NCI-H1048 (cell line): ENCODE measurements at places on chromosomes 2 and 18.

DNA sequence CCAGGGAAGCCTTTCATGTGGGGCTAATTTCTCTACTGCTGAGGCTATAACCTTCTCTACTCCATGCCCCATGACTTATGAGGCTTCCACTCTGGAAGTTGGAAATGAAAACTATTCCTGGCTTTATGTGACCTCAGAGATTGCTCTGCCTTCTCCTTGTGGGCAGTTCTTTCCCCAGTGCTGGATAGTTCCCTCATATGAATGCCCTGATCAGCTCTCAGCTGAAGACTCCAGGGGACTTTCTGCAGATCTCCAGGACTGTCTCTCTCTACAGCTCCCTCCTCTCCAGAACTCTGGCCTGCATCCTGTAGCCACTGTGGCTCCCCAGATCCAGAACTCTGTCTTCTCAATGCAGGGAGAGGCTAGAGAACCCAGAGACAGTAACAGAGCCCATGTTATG, 235.1 kb downstream of the SEPTIN10 start:
- DNase-seq: no peak

GRCh38 chr2:28652217-28652616, 99.4 kb upstream of the PPP1CB start:
- no peak for DNase-seq

DNA sequence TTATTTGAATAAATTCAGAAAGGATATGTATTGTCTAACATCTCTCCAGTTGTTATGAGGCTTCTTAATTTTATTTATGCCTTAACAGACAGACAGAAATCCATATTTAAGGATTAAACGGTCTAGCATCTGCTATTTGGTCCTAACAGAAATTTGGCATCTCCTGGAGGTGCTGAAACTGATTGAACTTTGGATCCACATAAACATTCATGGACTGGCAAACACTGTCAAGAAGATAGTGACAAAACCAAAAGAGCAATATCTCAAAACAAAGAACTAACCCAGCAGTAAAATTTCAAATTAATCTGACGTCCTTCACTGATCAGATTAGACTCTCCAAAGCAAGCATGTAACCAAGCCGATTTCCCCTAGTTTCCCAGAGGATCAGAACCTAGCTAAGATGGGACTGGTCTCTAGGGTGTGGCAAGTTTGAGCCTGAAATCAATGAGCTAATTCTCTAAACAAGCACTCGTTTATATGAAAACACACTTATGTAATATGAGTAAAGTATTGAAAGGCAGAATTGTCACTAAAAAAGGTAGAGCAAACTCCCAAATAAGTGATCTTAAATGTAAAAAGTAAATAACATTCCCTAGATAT, 139.5 kb downstream of the NOL4 start:
- no peak for DNase-seq

DNA sequence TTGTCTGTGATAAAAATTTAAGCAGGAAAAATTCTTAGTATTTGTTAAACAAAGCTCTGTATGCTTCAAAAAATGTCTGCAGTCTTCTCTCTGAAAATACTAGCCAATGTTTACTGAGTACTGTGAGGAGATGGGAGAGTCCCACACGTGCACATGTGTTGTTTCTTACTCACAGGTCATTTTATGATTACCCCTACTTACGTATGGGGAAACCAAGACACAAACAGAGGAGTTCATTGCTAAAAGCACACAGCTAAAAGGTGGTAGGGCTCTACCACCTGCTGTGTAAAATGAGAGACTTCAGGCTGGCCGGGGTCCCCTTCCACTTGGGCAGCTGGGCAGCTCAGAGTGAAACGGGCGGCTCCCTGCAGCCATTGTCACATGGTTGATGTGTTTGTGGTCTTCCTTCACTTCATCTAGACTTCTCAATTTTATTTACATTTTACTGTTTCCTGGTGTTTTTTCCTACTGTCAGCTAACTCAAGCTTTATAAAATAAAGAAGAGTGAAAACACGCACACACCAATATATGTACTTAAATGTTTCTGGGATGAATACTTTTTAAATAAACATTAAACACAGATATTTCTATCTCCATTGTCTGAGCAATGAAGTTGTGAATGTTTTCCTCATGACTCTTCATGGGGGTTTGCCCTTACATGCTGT, 71.2 kb downstream of the MBP start:
- DNase-seq: no peak

DNA sequence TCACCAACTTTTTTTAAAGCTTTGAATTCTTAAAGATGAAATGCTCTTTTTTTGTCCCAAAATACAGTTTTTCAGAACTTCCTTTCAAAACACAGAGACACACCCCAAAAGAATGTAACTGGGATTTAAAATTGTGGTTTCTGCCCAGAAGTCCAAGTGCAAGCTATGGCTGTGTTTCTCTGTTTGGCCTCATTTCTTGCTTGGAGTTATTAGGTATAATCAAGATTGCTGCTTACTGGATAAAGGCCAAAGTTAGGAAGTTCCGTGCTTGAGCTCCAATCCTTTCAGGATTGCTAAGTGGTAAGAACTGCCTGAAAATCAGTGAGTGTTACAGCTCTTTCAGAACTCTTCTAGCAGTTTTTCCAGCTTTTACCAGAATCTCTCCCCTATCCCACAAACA, 16.9 kb downstream of the ZBTB7C start:
- no peak for DNase-seq

- no peak for DNase-seq
Measured at GRCh38 chr2:97885841-97886240, 109.9 kb downstream of the TMEM131 start.

- no peak for DNase-seq
Measured at GRCh38 chr2:7974936-7975335, 706.9 kb upstream of the ID2 start.

DNA sequence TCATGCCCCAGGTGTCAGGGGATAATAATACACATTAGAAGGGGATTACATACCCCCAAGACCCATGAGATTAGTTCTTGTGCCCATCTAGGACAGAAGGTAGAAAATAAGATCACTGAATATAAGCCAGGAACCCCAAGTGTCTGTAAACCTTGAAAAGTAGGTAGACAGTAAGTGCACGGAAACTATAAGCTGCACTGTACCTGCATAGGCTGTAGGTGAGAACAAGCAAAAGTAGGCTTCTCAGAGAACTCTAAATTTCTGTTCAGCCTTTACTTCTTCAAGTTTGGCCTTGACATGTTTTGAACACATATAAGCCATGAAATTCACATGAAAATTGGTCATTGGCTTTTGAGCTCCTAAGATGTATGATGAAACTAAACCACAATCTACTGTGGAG, 113.0 kb upstream of the FSIP2 start:
- DNase-seq: no peak

GRCh38 chr2:64996871-64997307, 7.7 kb downstream of the SLC1A4 start:
- no peak for DNase-seq

GRCh38 chr2:48954311-48954710, 198.8 kb upstream of the LHCGR start:
- no peak for DNase-seq

GRCh38 chr2:172791953-172792352, 56.3 kb downstream of the RAPGEF4 start:
- DNase-seq: no peak

DNA sequence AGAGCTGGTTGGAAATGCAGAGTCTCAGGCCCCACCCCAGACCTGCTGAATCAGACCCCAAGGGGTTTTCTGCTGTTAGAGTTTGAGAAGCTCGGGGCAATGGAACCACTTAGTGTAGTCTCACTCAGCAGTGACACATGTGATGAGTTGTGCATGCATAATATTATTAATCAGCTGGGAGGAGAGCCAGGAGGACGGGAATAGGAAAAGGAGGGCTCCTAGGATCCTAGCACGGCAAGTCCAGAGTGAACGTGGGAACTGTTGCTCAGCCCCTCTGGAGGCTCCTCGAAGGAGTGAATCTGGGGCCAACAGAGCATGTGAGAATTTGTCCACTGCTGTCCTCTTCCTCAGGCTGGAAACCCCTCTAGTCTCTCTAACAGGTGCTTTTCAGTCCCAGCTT, 87.1 kb downstream of the HS1BP3 start:
- DNase-seq: no peak

DNA sequence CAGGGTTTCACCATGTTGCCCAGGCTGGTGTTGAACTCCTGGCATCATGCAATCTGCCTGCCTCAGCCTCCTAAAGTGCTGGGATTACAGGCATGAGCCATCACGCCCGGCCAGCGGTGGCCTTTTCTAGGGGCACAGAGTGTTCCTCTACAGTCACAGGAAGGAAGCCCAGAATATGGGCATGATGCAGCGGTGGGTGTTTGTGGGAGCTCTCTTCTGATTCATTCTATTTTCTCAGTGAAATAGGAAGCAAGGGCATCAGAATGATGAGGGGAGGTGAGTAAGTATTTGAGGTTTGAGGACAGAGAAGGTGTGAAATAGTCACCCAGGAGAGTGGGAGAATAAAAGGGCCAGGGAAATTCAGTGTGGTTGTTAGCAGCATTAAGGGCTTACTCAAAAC, 70.3 kb upstream of the PSME4 start:
- DNase-seq: no peak

GRCh38 chr2:198040835-198041234, 236.4 kb downstream of the PLCL1 start:
- DNase-seq: no peak

- DNase-seq: no peak
Measured at GRCh38 chr2:100731535-100731981, 88.4 kb upstream of the NPAS2 start.

- no peak for DNase-seq
Measured at GRCh38 chr2:30300456-30301221, 69.3 kb downstream of the LBH start.

GRCh38 chr2:17672583-17673317, 80.9 kb downstream of the SMC6 start:
- no peak for DNase-seq

DNA sequence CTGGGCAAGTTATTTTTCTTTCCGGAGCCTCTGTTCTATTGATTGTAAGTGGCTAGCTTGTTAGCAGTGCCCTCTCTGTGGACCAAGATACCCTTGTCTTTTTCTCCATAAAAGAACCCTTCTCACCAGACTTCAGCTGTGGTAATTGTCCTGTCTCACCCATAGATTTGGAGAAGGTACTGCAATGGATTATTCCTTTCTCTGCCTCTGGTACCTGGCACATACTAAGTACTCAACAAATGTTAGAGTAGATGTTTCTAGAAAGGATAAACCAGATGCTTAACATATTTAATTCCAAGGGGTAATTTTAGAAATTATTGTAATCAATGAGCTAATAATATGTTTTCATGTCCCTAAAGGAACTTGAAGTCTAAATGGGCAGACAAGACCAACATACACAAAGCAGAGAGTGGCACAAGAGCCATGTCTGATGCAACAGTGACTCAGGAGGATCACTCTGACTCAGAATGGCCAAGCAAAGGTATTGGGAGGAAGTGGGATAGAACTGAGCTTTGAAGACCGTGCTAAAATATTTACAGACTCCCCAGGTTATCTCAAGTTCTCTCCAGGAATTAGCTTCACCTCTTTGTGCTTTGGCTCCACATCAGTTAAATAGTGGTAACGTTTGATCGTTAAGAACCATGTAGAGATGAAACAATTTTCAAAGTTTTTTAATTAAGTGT, 129.7 kb upstream of the OSR1 start:
- DNase-seq: no peak

- DNase-seq: no peak
Measured at GRCh38 chr2:99989905-99990304, 152.5 kb downstream of the AFF3 start.

DNA sequence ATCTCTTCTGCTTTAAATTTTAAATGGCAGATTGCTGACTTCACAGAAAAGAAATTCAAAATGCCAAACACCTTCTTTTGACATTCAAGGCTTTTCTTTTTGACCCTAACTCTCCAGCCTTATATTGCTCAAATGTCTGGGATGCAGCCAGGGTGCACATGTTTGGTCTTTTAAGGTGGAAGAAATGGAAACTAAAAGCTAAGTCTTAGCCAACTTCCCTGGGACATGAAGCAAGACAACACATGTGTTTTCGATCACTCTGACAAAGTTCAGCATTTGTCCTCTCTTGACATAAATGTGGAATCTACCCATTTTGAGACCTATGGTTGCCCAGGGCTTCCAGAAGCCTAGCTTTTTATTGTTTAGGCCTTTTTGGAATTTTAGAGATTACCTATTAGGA, 161.6 kb downstream of the RDH14 start:
- DNase-seq: no peak

DNA sequence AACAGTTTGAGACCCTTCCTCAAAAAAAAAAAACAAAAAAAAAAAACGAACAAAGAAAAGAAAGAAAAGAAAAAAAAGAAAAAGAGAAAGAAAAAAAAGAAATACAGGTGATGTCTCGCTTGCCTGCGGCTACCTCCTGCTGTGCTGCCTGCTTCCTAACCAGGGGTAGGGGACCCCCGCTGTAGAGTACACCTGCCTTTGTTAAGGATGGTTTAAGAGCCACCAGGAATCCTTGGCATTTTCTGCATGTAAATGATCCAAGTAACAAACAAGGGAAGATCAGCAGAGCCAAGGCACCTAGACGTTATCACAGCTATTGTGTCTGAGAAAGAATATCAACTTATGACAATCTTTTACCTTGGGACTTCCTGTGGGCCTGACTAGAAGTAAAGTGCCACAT, 856.8 kb upstream of the GCFC2 start:
- no peak for DNase-seq

- no peak for DNase-seq
Measured at GRCh38 chr2:75146606-75147332, 52.6 kb downstream of the TACR1 start.

DNA sequence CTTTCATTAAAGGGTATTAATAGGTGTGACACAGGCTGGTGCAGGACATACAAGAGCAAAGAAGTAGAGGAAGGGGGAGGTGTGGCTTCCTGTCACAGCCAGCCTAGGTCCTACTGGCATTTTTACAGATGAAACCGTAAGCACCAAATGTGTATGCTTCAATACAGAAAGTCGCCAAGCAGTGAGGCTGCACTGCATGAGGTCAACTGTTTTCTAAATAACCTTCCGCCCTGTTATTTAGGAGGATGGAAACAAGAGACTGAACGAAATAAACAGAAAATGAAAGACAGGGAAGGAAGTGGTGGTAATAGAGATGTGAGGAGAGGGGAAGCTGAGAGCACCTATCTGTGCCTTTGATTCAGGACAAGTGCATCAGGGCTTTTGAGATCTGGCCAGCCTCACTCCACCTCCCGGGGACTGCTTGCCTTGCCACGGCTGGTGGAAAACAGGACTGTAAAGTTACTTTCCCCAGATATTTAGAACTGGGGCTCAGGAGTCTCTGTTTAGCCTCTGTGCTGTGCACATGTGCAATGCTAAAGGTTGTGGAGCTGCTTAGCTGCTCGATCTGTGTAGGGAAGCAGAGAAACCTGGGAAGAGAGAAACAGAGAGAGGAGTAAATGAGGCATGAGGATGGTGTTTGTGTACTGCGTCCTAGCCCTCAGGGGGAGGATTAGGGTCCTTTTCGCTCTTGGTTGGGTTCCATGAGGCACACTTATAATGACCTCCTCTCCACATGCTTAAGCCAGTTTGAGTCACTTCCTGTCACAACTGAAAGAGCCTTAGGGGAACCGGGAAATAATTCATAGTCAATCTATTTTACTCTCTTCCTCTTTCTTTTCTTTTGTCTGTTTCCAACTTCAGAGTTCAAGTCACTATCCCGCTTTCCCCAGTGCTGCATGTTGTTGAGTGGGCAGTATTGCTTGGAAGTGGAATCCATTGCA, 62.3 kb upstream of the BOD1L2 start:
- no peak for DNase-seq

- DNase-seq: no peak
Measured at GRCh38 chr2:240817496-240818292, 2.3 kb downstream of the KIF1A start.
